ENCODE measurements at places on chromosomes 12 and 14.

GRCh38 chr12:122724641-122725243, 5.9 kb downstream of the HCAR1 start:
- DNase-seq = no peak

DNA sequence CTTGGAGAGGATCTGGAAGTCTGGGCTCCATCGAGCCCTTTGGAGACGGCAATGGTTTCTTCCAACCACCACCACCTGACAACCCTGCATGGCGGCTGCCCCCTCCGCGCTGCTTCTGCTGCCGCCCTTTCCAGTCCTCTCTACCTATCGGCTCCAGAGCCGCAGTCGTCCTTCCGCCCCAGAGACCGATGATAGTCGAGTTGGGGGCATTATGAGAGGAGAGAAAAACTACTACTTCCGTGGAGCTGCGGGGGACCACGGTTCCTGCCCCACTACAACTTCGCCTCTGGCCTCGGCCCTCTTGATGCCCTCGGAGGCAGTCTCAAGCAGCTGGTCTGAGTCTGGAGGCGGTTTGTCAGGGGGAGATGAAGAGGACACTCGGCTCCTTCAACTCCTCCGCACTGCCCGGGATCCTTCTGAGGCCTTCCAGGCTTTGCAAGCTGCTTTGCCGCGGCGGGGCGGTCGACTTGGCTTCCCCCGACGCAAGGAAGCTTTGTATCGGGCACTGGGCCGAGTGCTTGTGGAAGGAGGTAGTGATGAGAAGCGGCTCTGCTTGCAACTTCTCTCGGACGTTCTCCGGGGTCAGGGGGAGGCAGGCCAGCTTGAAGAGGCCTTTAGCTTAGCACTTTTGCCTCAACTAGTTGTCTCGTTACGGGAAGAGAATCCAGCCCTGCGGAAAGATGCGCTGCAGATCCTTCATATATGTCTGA, 499 bp downstream of the TOGARAM1 start:
- peak; percentile 57 for DNase-seq

DNA sequence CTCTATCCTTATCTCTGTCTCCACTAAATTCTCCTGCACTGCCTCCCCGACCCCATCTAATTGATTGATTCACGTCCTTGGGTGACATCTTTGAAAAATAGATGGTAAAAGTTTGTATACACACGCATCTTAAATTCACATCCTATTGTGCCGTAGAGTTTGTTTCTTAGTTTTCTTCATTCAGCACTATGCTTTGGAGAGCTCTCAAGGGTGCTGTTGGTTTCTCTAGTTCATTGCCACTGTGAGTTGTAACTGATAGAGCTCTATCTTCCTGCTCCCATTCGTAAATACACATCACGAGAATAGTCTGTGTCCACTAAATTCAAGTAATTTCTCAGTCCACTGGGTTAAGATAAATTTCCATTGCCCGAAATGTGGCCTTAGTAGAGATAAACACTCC, 1537.4 kb downstream of the AACS start:
- no peak for DNase-seq

GRCh38 chr14:37098132-37098531, 74.3 kb downstream of the SLC25A21 start:
- no peak for DNase-seq

DNA sequence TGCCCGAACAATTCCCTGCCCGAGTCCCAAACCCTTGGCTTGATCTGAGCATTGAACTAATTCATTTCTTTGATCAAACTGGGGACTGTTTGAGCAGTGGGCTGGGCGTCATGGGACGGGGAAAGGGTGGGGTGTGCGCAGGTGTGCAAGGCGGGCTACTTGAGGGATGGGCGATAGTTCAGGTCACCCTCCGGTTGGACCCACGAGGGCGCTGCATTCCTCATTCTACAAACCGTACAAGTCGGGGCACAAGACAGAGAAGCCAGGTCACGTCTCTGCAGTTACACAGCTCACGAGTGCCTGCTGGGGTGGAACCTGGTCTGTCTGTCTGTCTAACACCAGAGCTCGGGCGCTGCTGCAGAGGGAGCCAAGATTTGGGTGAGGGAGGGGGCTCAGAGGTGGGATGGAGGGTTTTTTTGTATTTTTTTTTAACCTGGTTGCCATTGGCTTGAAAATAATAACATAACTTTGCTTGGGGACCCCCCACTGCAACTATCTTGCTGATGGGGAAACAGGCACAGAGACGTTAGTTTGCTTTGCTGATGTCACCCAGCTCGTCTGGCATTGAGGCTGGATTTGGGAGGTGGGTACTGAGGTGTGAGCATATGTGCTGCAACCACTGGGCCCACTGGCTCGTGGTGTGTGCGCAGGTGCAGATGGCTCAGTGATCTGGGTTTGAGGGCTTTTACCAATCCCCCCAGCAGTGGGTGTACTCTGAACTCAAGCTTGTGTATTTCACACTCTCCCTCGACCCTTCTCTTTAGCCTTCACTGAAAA, 7.6 kb upstream of the RTL1 start:
- no peak for DNase-seq

DNA sequence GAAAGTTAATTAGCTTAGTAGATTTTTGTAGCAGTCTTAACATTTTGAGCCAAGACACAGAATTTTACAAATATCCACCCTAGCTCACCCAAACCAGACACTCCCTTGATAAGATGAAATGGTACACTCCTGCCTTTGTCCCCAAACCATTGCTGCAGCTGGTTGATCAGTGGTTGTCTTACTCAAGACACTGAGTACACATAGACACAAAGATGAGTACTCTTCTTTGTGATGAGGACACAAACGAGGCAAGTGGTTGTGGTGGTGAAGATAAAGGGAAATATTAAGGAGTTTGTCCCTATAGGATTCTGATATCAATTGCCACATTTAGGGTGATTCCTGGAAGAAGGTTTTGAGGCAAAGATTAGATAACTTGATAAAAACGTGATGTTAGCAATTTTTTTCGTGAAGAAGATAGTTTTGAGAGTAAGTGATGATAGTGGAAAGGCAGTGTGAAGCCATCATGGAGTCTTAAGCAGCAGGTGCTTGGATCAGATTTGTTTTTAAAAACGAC, 21.4 kb upstream of the ATP2B1 start:
- no peak for DNase-seq

GRCh38 chr12:25939606-25940005, 18.9 kb upstream of the RASSF8 start:
- no peak for DNase-seq

- DNase-seq = no peak
Observed at GRCh38 chr12:96995861-96996260, 88.8 kb downstream of the NEDD1 start.

DNA sequence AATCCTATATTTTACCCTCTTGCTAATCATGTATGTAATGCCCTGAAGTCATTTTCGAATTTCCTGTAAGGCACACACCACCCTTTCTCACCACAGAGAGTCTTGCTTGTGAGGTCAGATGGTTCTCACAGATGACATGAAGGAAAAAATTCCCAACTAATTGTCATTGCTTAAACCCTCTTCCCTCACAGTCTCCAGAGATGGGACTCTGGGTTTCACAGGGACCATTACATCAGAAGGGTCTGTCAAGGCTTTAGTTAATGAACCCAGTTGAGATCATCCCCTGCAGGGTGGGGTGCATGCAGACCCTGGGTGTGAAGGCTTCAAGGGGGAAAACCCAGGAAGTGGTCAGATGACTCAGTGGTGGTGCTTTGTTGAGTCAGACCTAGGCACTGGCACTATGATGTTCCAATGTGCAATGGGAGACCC, 229.6 kb downstream of the BCAT1 start:
- no peak for DNase-seq

DNA sequence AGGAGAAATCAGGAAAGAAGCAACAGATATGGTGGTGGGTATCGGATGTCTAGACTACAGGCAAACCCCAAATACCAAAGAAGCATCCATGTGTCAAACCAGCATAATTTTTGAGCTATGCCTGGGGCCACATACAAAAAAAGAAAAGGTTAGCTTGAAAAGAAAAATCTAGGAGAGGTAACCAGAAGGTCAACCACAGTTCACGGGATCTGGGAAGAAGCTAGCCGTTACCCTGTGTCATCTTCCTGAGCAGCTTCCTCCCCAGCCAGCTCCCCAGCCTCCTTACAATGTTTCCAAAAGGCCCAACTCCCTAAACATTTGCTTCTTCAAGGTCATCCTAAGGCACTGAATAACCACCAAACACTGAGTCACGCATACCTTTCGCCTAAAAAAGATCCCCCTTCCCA, 3.1 kb downstream of the SINHCAF start:
- peak; percentile 41 for DNase-seq

GRCh38 chr14:36454599-36455240, 65.3 kb downstream of the NKX2-1 start:
- DNase-seq = no peak

GRCh38 chr12:4137441-4137840, 136.1 kb upstream of the CCND2 start:
- no peak for DNase-seq

GRCh38 chr12:23049180-23049579, 424.2 kb downstream of the ETNK1 start:
- peak; percentile 82 for DNase-seq

- DNase-seq = no peak
Observed at GRCh38 chr14:105138551-105139111, 29.9 kb downstream of the JAG2 start.

DNA sequence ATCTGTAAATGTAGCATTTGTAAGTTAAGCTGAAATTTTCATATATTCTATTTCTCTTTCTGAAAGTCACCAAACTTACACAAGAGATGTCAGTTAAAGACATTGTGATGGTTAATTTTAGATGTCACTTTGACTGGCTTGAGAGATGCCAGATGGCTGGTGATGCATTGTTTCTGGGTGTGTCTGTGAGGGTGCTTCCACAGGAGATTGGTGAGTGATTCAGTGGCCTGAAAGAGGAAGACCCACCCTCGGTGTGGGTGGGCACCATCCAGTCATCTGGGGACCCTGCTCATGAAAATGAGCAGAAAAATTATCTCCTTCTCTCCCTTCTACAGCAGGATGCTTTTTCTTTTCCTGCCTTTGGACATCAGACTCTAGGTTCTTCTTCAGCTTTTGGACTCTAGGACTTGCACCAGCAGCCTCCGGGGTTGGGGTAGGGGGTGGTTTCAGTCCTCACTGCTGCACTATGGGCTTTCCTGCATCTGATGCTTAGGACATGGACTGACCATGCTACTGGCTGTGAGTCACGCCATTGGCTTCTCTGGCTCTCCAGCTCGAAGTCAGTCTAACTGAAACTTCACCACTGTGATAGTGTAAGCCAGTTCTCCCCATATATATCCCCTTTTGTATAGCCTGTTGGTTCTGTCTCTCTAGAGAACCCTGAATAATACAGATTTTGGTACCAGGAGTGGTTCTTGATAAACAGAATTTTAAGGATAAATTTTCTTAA, 20.9 kb downstream of the PDE6H start:
- no peak for DNase-seq

DNA sequence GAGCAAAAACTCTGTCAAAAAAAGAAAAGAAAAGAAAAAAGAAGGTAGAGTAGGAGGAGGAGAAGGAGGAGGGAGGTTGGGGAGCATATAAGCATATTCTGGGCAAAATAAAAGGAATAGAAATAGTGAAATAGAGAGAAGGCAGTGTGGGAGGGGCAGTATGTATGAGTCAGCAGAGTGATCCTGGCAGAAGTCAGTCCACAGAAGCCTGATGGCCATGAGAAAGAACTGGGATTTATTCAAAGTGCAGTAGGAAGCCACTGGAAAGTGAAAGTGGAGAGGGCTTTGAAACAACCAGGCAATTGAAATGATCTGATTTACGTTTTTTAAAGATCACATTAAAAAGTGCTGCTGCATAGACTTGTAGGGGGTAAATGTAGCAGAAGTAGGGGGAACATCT, 368.6 kb upstream of the USP15 start:
- no peak for DNase-seq

DNA sequence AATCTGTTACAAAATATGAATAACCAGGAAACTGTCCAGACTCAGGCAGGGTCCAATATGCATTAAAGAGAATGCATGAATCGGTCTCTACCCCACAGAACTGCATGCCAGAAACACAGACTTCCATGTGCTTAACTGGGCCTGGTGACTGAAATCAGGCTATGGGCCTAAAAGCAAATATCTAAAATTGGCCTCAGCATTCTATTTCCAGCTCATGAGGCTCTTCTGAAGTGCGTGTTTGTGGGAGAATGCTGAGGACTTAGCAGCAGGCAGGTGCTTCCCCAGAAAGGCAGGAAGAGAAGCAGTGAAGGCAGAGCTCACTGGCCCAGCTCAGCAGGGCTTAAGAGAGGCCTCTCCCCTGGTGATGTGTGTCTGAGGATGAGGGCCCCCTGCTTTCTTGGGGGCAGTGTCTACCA, 48.5 kb downstream of the ADGRD1 start:
- no peak for DNase-seq

GRCh38 chr14:71341156-71341555, 433.9 kb downstream of the PCNX1 start:
- peak; percentile 34 for DNase-seq

GRCh38 chr14:36238666-36239363, 62.3 kb upstream of the PTCSC3 start:
- DNase-seq = peak; percentile 39

DNA sequence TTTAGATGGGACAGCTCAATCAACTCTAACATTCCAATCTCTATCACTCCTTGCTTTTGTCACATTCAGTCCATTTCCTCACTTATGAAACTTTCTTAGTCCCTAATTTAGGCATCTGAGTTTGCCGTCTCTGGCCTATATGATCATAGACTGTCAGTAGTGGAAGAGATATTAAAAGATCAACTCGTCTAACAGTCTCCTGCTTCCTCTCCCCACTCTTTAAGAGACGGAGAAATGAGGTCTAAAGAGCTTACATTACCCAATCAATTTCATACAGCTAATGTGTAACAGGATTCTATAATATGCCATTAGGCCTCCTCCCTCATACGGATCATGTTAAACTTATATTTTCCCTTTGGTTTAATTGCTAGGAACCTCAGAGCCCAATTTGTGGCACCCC, 6.5 kb upstream of the ATP23 start:
- DNase-seq = peak; percentile 48

DNA sequence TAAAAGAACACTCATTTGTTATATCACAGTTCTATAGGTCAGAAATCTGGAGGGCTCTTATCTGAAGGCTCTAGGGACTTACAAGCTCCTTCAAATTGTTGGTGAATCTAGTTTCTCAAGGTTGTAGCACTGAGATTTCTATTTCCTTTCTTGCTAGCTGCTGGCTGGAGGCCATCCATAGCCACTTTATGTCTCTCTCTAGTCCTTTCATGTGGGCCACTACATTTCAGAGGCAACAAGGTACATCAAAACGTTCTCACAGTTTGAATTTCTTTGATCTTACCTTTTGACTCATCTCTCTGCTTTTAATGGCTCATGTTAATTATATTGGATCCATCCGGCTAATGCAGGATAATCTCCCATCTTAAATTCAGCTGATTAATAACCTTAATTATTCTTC, 286.8 kb downstream of the DIO2 start:
- DNase-seq = no peak

- DNase-seq = no peak
Observed at GRCh38 chr14:104919993-104920315, 4.7 kb upstream of the PLD4 start.

DNA sequence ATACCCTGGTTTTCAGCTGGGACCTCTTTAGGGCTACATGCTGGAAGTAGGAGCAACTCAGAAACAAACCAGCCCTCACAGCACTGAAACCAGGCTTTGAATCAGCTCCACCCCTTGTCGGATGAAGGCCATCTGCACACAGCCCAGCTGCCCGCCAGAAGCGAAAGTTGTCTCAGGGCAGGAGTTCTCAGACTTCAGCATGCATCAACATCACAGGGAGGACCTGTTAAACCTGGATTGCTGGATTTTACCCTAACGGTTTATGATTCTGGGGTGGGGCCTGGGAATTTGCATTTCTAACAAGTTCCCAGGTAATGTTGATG, 10.9 kb downstream of the SYNDIG1L start:
- DNase-seq = no peak

GRCh38 chr12:78928200-78929074, 63.9 kb downstream of the SYT1 start:
- no peak for DNase-seq

- DNase-seq = peak; percentile 8
Observed at GRCh38 chr12:112294793-112295192, 87.4 kb downstream of the HECTD4 start.

Measured in Kasumi-1 (cell line).